ENCODE measurements at places on chromosomes 1 and 21.

DNA sequence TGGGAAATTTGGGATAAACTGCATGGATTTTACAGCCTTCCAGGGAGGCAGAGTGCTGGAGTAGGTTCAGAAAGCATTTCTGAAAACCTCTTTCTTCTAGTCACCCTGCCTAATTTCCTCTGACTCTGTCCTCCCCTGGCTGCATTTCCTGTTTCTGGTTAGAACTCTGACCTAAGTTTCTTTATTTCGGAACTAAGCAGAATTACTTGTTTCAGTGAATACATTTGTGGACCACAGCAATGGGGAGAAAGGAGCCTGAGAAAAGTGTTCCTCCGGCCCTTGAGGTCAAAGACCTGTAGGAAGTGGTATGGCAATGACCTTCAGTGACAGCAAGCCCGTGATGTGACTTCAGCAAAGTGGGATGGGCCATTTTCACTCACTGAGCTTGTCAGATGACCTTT is 173.4 kb upstream of the RUNX1 start:
- DNase-seq, result peak; percentile 48

- no peak for DNase-seq
These were observed 142.1 kb upstream of the COL11A1 start for GRCh38 chr1:103250441-103250861.

DNA sequence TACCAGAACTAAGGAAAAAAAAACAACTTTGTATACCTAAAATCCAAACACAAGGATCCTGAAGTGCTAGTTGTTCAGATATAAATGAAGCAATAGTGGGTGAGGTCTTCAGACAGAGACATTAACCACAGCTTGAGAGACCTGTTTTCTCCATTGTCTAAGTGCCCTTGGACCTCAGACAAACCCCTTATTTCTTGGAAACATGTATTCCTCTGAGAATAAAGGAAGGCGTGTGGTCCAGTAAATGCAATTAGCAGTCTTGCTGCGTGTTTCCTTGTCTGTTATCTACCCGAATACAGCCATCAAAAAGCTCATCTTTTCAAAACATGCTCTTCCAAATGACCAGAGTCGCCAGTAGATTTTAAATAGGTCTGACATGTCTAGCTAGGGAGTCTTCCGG is 291.1 kb upstream of the NFIA start:
- no peak for DNase-seq

DNA sequence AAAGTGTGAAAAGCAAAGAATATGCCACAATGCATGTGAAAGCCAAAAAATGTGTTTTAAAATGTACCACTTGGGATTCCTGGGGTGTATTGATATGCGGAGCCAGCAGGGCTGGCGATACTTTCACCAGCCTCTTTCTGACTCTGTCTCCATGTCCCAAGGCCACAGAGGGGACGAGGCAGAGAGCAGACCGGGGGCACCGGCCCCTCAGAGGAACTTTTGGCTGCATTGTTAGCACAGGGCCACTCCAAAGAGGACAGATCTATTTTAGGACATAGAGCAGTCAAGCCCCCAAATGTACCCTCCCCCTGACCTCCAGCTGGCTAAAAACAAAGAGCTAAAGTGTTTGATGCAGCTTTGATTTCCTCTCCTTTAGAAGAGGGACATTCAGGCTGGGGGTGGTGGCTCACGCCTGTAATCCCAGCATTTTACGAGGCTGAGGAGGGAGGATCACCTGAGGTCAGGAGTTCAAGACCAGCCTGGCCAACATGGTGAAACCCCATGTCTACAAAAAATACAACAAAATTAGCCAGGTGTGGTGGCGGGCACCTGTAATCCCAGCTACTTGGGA is 25.6 kb upstream of the ZNF436 start:
- DNase-seq, result no peak

GRCh38 chr1:21647431-21648351 is 21.5 kb downstream of the RAP1GAP start:
- DNase-seq, result peak; percentile 64

DNA sequence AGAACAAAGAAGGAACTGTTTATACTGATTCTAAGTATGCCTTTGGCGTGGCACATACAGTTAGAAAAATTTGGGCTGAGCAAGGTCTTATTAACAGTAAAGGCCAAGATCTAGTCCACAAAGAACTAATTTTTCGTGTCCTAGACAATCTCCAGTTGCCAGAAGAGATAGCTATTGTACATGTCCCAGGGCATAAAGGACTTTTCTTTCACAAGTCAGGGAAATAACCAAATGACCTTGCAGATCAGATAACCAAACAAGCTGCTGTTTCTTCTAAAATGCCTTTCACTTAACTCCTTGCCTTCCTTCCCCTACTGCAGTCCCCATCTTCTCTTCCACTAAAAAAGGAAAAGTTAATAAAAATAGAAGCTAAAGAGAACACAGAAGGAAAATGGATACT is 4.0 kb downstream of the TEX50 start:
- no peak for DNase-seq

DNA sequence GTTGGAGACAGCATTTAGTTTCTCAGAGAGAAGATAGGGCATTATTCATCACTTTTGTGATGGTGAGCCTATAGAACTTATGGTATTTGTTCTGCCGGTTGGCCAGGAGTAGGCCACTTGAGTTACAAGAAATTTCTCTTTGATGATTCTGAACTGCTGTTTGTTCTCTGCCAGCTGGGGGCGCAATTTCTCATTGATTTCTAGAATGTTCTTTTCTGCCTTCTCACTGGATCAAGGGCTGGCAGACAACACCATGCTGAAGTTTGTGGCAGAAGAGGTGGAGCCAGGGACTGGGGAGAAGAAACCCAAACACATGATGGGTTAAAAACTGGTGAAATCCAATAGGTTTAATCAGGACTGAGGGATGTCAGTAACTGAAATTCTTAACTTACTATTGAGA is 360.6 kb downstream of the FAM72C start:
- DNase-seq, result peak; percentile 12

- no peak for DNase-seq
These were observed 32.8 kb downstream of the WNT9A start for GRCh38 chr1:227914801-227915563.

DNA sequence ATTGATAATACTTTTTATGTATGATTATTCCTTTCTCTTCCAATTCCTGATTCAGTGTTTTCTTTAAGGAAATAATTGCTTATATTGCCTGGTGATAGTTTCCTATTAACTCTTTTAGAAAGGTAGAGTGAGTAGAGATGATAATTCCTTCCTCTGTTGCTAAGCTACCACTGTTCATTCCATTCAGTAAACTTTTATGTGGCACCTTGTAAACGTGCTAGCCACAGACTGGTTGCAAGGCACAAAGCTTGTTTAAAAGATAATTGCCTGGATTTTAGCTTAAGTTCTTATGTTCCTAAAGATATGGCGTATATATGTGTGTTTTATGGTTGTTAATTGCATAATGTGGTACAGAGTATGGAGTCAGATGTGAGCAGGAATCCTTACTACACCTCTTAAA is 3.2 kb downstream of the ZFYVE9 start:
- DNase-seq, result no peak

GRCh38 chr1:206850401-206850800 is 15.0 kb upstream of the IL20 start:
- no peak for DNase-seq

- no peak for DNase-seq
These were observed 102.7 kb upstream of the TTC34 start for GRCh38 chr1:2904191-2904590.

DNA sequence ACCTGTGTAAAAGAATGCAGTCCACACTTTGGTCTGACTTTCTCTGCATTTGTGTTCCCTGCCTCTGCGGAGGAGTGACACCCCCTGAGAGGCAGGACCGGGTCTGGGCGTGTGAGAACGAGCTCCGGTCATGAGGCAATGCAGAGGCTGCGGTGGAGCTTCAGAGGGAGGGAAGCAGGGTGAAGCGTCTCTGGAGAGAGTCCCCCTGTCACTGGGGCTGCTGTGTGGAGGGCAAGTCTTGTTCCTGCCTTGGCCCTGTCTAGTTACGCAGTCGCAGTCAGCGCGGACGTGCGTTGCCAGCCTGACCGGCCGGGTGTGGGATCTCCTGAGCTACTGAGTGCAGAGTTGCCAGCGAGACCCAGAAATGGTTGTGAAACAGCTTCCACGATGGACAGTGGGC is 48.5 kb downstream of the BACE2 start:
- DNase-seq, result no peak

DNA sequence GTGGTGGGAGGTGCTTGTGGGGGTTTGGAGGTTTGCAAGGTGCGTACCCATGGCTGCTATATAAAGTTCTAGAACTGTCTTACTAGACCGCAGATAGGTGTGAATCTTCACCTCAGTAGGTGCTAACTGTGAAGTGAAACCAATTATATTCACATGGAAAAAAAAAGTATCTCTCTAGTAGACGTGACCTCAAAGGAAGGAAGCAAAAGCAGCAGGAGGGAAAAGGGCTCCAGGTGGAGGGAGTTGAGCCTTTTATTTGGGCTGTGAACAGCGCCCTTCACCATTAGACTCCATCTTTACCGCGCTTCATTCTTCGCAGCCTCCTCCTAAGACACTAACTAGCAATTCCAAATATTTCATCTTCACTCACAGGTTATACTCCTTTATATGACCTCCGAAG is 129.8 kb downstream of the TBX19 start:
- no peak for DNase-seq

GRCh38 chr1:1178794-1179331 is 5.2 kb downstream of the TTLL10 start:
- no peak for DNase-seq

- DNase-seq, result peak; percentile 68
These were observed 2.7 kb downstream of the SH2D2A start for GRCh38 chr1:156813750-156814570.

DNA sequence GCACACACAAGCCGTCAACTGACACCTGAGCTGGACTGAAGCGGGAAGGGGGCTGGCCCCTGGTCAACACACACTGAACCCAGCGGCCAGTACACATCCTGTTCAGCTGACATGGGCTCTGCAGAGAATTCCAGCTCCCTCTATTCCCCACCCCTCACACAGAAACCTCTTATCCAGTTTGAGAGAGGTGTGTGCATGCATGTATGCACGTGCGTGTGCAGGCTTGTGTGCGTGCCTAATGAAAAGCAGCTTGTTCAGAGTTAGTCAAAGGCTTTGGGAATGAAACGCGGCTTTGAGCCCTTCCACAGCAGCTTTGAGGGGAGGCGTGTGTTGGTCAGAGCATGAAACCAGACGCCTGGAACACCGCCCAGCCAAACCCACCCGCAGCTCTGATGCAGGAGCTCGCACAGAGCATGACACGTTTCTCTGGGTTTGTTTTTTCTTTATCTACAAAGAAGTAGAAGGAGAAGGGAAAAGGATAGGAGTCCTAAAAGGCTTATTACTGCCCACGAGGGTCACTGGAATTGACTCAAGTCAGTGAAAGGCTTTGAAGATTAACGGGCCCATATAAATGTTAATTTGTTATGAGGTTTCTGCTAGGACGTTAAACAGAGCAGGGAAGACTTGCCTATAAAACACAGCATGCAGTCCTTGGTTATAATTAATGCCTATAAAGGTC is 184.2 kb downstream of the ETS2 start:
- no peak for DNase-seq
